ENCODE measurements at places on chromosomes 3 and 15.

DNA sequence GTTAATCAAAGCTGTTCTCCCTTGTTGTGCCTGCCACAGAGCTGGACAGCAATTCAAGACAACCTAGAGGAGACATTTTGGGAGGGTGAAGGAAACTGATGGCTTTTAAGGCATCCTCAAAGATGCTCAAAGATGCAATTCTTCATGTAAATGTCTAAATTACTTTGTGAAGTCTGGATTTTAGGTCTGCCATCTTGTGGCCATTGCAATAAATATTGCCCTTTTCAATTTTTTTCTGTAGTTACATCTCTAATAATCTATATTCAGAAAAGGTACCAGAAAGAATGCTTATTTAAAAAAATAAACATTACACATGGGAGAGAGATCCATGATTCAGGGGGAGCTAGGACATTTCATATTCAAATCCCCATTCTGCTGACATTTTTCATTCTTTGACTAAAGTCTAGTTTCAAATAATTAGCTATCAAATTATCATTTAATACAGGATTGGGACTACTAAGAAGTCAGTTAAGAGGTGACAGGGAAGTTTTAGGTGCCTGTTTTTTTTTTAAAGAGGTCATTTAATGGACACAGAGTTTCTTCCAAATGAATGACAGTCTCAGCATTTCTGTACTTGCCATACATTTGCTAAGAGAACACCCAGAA is 259.8 kb upstream of the WNT5A start:
- no peak for DNase-seq

DNA sequence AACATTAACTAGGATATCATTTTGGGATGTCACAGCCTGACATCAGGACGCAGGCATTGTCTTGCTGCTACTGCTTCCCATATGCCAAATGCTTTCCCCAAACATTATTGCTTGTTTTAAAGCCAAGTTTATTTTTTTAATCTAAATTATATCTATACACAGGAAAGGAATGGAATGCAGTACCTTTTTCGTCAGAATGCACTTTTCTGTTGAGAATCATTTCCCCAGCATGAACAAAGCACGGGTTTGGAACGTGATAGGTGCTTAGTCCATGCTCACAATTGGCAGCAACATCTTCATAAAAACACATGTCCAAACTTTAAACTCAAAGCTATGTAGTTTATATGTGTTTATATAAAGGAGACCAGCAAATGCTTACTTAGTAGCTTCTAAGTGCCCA is 26.1 kb downstream of the PXK start:
- no peak for DNase-seq

DNA sequence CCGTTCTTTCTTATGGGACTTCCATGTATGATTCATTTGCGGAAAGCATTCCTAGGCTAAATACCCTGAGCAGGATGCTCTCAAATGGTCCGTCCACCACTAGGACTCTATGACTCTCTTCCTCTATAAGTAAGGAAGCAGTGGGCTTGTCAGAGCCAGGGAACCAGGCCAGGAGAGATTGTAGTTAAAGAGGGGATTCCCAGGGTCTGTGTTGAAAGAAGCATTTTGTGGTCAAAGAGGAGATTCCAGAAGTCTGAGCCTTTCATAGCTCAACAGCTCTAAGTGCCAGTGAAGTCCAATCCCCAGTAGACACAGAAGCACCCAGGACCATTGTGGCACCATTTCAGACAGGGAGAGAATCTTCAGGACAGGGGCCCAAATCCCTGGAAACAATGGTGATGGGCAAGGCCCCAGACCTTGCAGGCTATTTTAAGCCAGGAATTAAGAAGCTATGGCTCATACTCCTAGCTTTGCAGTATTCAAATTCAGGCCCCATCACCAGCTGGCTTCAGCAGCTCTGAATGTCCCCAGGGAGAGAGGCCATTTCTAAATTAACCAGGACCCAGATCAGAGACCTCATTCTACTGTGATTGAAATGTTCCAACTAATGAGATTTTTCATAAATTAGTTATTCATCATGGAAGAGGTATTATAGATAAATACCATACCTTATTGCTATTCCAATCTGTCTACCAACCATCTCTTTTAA is 81.7 kb downstream of the CD47 start:
- DNase-seq: no peak

DNA sequence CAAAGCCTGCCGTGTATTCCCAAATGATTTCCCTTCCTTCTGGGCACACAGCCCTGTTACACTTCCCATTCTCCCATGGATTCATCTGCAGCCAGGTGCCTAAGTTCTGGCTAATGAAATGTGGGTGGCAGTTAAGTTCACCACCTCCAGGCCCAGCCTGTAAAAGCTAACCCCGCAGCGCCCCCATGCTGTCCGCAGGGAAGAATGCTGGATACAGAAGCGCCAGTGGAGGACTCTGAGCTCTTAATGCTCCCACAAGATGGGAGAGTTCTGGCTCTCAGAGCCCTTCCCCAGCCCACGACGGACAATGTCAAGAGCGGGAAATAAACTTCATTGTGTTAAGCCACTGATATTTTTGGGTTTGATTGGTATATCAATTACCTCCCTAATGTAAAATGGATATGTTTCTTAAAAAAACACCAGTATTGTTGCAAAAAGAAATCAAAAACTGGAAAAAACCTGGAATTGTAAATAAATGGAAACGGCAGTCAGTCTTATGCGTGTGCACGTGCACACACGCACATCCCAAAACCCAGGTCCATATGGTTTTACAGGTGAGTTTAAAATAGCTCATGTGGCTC is 37.7 kb upstream of the FGD5 start:
- no peak for DNase-seq

GRCh38 chr3:40588406-40588805 is 63.6 kb downstream of the ZNF621 start:
- DNase-seq: no peak

DNA sequence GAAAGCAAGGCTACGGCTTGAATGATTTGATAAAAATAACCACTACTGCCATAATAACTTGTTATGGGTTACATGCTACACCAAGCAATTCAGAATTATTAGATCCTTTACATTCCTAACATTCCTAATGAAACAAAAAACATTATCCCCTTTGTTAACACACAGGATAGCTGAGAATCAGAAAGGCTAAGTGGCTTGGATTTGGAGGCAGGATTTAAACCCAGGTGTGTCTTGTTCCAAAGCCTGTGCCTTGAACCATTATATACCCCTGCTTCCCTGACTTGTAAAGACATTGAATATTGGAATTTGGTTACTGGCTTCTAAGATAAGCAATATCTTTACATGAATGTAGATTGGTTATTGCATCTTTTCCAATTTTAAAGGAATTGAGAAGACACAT is 417.1 kb upstream of the GOLIM4 start:
- DNase-seq: no peak

DNA sequence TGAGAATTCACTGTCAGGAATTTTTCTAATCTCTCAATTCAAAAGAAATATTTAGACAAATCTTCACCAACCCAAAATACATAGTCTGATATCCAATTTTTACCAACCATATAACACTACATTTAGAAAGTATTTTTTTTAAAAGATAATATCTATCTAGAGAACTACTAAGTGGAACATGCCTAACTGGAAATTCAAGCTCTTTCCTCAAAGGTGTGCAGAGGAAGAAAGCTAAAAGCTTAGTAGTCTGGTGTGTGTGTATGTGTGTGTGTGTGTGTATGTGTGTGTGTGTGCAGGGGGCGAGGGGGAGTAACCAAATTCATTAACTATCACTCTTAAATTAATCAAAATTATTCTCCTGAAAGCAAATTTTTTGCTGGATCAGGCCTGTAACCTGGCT is 797.3 kb downstream of the NAALADL2 start:
- DNase-seq: no peak

GRCh38 chr3:177689077-177689476 is 491.8 kb upstream of the TBL1XR1 start:
- DNase-seq: no peak

- DNase-seq: no peak
Measured at GRCh38 chr15:49239105-49239504, 69.1 kb downstream of the GALK2 start.

DNA sequence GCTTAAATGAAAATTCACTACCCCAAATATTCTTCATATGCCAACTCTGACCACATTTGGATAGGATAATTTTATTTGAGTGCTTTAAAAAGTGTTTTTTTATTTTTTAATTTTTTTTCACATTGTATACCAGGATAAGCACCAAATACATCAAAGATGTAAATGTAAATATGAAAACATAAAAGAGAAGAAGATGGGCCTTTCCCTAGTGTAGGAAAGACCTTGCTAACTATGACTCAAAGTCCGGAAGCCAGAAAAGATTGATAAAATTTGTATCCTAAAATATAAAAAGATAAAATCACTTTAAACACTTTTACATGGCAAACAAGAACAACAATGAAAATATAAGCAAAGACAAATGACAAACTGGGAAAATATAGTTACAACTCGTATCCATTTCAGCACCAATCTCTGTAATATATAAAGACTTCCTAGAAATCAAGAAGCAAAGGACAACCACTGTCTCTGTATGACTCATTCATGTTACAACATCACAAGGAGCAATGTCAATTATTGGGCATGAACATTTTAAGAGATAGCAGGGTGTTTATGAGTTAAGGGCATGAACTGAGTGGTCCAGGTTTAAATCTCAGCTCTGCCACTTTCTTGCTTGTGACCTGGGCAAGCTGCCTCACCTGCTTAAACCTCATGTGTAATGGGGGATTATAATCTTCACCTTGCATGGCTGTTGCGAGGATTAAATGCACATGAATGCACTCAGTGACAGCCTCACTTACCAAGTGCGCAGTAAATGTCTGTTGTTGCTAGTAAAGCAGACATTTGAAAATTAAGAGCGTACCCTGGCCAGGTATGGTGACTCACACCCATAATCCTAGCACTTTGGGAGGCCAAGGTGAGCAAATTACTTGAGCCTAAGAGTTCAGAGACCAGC is 25.3 kb upstream of the ARHGEF3 start:
- DNase-seq: no peak

GRCh38 chr3:182508919-182509711 is 284.2 kb upstream of the ATP11B start:
- DNase-seq: no peak

DNA sequence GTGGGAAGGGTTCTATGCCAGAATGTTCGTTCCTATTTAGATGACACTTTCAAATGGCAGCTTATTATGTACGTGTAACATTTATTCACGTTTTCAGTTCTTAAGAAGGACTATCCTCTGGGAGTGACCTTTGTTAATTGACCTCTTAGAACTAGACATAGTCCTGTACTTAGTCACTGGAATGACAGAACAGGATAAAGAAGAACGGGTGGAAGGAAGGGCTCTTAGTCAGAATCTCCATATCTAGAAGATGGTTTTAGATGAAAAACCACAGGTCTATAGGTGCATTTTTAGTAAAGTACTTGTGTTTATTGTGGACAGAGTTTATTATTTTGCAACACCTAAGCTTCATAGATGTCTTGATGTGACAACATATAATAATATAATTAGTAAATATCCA is 6.5 kb downstream of the METTL6 start:
- DNase-seq: no peak

DNA sequence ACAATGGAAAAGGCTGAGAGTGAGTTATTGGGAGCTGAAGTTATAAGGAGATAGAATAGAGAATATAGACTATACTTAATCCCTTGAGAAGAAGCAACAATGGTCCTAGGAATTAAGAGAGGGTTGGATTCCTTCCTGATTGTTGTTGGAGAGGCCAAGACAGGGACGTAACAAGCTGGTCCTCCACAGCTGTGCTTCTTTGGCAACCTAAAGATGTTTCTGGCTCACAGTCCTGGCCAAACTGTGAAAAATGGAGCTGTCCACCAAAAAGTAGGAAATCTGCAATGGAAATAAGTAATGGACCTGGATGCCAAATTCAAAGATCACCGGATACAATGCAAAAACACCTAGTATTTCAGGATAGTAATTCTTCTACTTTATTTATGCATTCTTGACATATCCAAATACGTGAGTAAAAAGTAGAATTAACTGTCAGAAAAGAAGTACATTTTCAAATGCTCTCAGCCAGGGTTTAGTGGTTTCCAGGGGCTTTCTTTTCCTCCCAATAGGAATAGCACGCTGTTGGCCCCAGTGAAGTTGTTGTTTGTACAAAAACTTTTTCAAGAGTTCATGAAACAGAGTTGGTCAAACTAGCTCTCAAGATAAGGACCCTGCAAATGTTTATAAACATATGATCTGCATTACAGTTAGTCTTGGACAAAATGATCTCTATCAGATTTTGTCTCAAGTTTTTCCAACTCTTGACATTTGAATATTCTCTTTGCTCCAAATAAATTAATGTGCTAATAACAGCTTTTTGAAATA is 28.3 kb downstream of the CERS3 start:
- no peak for DNase-seq

GRCh38 chr15:42139596-42139995 is 16.8 kb downstream of the PLA2G4F start:
- DNase-seq: no peak

DNA sequence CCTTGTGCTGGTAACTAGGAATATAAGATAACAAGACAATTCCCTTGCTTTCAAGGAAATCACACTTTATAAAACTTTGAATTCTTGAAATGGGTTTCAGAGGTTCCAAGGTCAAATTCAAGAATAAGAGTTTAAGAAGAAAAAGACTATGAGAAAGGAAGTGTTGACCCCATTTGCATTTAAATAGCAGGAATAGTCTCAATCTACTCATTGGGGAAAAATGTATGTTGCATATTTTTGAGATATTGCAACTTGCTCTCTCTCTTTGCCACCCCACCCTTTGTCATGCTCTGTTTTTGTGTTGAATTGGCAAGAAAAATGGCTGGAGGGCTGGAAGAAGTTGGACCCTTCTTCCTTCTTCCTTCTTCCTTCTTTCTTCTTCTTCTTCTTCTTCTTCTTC is 699.2 kb downstream of the TUSC7 start:
- no peak for DNase-seq

DNA sequence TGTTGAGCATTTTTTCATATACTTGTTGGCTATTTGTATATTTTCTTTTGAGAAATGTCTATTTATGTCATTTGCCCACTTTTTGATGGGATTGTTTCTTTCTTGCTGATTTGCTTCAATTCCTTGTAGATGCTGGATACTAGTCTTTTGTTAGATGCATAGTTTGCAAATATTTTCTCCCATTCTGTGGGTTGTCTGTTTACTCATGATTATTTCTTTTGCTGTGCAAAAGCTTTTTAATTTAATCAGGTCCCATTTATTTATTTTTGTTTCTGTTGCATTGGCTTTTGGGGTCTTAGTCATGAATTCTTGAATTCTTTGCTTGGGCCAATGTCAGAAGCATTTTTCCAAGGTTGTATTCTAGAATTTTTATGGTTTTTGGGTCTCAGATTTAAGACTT is 251.7 kb downstream of the WNT5A start:
- no peak for DNase-seq
